Large intestine (tissue), 12 donors: ENCODE measurements at places on chromosomes 7 and 10. TPM values are rescaled to one million over a fixed set of nuclear protein-coding genes. Genes with fewer than 3 reads are reported as not detected.
A peak's percentile ranks its signal among the peaks of the same experiment; 100 is the strongest.

- DNase-seq, result peak; percentile 51
These were observed 55.5 kb downstream of the SYPL1 start for GRCh38 chr7:106056513-106057203.

IDI2 gene
- not detected for polyA plus RNA-seq

- DNase-seq, result no peak
These were observed 52.2 kb downstream of the COL17A1 start for GRCh38 chr10:104033401-104033930.

- DNase-seq, result no peak
These were observed 117.3 kb downstream of the PRPF18 start for GRCh38 chr10:13703997-13704536.

- no peak for DNase-seq
These were observed 710.1 kb upstream of the KCND2 start for GRCh38 chr7:119562839-119563238.

SMKR1 gene
- polyA plus RNA-seq, result 1.1 TPM

STK32C gene
- 16.2 TPM for polyA plus RNA-seq

DNA sequence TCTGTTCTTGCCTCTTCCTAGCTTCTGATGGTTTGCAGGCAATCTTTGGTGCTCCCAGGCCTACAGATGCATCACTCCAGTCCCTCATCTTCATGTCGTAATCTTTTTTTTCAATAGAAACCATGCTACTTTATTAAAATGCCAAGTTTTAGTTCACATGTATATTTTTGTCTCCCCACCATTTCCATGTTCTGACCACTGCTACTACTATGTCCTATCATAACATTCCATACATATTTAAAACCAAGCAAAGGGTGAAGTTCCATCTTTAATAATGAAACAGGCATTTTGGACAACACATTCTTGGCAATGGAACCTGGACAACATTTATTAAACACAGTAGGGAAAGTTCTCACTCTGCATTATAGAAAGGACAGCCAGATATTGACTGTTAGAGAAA lies 58.8 kb downstream of the ZNF518A start:
- DNase-seq, result no peak

MBLAC1 gene
- polyA plus RNA-seq, result 2.8 TPM
